ENCODE measurements at places on chromosomes 11 and 22.
A peak's percentile ranks its signal among the peaks of the same experiment; 100 is the strongest.

- no peak overlapping the region for H3K4me3 ChIP-seq
- H3K27me3 ChIP-seq = peaks cover 3% of the 10 kb centered on the region
- H3K36me3 ChIP-seq = no peaks in the 10 kb centered on the region
- H3K27ac ChIP-seq = no peak overlapping the region
- DNase-seq = no peak
Observed at GRCh38 chr11:115942011-115942410, 437.8 kb upstream of the CADM1 start.

DNA sequence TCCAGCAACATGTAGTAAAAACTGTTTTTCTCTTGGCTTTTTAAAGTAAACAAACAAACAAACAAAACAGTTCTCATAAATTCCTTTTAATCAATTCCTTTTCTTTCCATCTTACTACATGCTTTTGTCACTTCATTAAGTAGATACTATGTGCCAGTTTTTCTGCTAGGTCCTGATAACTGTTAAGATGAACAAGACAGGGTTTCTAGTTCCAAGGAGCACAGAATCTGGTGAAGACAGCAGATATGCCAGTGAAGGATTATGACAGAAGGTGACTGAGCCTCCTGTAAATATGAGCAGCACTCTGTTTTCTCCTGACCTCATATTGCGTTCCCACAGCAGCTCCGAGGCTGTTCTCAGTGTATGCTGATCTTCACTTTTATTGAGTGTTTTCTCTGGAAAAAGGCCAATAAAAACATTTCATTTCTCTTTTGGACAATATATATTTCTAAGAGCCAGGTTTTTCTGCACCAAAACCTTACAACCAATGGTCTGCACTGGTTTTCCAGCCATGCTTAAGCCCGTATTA, 45.8 kb downstream of the HEPHL1 start:
- H3K4me1 ChIP-seq = no peaks in the 10 kb centered on the region
- DNase-seq = no peak
- no peaks in the 10 kb centered on the region for H3K36me3 ChIP-seq
- H3K4me3 ChIP-seq = no peak overlapping the region
- H3K27me3 ChIP-seq = no peaks in the 10 kb centered on the region

- no peak for DNase-seq
- H3K36me3 ChIP-seq = no peaks in the 10 kb centered on the region
- no peak overlapping the region for H3K27ac ChIP-seq
- no peak overlapping the region for H3K4me3 ChIP-seq
- H3K4me1 ChIP-seq = no peaks in the 10 kb centered on the region
Observed at GRCh38 chr11:134599299-134599771, 187.3 kb upstream of the B3GAT1 start.

- no peak for DNase-seq
- H3K27ac ChIP-seq = peak overlapping the region; percentile 0
- H3K4me3 ChIP-seq = no peak overlapping the region
- H3K4me1 ChIP-seq = no peaks in the 10 kb centered on the region
Observed at GRCh38 chr11:68160100-68160695, 39.0 kb upstream of the CHKA start.

- no peak overlapping the region for H3K4me3 ChIP-seq
- H3K27me3 ChIP-seq = no peaks in the 10 kb centered on the region
- peaks cover 39% of the 10 kb centered on the region for H3K4me1 ChIP-seq
- no peak overlapping the region for H3K27ac ChIP-seq
- DNase-seq = no peak
Observed at GRCh38 chr22:39475902-39476301, 19.1 kb downstream of the MGAT3 start.
